ENCODE measurements at places on chromosomes 7 and 10.

DNA sequence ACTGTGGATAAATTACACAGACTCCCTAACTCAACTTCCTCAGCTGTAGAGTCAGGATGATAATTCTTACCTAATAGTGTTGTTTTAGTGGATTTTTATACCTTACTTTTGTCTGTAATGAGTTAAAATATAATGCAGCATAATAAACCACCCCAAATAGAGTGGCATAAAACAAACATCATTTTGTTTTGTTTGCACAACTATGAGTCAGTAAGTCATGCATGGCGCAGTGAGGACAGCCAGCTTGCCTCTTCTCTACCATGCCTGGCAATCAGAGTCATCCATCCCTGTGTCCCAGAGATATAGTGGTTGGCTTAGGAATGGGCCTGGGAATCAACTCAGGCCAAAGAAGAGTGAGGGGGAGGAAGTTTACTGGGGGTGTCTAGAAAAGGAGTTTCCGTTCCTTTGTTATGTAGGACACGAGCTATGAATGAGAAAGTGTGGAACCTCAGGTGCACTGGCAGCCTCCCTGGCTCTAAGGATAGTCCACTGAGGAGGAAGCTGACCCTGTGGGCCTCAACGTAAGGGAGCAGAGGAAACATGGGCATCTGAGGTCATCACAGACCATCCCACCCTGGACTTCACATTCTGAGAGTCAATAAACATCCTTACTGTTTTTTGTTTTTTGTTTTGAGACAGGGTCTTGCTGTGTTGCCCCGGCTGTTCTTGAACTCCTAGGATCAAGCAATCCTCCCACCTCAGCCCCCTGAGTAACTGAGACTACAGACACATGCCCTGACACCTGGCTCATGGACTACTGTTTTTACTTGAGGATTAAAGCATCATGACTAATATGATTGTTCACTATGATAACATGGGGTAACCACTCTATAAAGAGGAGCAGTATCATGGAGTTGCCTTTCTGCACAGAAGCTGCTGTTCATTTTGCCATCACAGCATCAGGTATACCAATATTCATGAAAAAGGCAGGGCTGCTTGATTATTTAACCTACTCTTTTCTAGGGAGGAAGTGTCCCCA lies 21.0 kb upstream of the GRB10 start:
- DNase-seq, result no peak

GRCh38 chr7:3393862-3394261 lies 92.8 kb downstream of the SDK1 start:
- no peak for DNase-seq

- DNase-seq, result peak; percentile 71
Measured at GRCh38 chr7:149790146-149790548, 16.8 kb upstream of the ZNF467 start.

DNA sequence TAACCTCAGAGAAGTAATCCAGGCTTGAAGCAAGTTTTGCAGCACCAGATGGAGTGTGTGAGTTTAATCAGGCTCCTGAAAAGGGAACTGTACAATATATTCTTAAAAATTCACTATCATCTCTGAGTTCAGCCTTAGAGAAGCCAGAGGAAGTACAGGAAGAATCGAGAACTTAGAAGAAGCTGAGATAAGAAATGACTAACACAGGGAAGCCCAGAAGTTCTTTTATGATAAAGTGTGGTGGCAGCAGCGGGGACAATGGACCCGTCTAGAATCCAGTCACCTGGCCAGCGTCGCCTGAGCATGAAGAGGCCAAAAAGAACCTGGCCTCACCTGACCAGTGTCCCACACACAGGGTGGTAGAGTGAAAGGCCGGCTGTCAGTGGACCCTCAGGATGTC lies 161.0 kb downstream of the USP6NL start:
- no peak for DNase-seq

DNA sequence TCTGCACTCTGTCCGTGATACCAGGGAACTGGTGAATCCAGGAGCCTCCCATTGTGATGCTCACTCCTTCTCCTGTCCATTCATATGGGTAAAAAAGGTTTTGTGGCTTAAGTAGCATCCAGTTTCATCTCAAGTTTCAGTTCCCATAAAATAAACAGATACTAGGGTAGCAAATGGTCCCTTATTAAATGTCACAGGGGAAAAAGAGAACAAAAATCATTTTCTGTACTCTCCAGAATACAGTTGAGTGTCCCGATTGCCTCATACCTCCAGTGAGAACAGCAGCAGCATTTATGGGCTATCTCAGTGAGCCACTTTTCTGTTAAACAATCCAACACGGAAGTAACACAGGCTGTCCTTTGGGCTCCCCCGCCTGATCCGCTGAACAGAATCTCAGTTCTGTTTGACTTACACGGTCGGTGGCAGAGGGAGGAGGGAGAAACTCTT lies 179.6 kb downstream of the CELF2 start:
- DNase-seq, result no peak

DNA sequence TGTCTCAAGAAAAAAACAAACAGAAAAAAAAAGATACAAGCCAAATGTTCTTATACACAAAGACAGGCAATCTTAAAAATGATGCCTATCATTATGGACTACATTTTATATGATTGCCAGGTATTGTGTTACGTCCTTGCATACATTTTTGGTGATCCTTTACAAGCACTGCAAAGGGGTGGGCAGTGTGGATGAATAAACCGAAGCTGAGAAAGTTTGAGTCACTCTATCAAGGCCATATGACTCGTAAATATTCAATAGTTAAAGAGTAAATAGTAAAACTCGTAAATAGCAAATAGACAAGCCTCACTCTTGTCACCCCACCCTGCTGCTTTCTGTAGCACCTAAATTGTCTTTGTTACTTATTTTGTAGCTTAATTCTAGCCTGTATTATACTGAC lies 326.2 kb downstream of the FRMD4A start:
- DNase-seq, result no peak

- no peak for DNase-seq
Measured at GRCh38 chr7:142389544-142389943, 131.7 kb upstream of the PRSS58 start.

GRCh38 chr10:3963191-3963673 lies 178.2 kb upstream of the KLF6 start:
- no peak for DNase-seq

- DNase-seq, result no peak
Measured at GRCh38 chr7:24192053-24192452, 91.9 kb upstream of the NPY start.

- DNase-seq, result no peak
Measured at GRCh38 chr7:141515941-141516340, 35.3 kb upstream of the AGK start.

DNA sequence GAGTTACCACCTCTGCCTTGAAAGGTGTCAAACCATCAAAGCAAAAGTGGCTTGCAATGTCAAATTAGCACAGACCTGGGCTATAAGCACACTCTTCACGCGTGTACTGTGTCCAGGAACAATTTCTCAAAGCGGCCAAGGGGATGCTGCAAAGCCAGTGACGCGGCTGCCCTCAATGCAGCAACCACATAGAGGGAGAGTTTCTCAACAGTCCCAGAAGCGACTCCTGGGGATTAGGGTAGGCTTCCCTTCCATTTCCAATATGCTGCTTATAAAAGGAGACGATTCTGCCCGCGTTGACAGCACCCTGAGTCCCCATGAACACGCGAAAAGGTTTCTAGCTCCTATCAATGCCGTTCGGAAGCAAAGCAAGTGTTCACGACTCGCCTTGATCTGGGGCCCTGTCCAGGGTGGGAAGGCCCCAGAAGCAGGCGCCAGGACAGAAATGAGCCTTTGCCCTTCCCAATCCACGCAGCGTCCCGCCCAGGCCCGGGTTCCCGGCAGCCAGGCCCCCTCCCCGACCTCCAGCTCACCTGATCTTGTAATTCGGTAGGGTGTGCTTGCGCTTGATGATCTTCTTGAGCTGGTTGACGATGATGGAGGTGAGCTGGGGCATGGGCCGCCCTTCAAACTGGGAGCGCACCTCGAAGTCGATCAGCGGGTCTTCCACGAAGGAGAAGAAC lies 1.3 kb downstream of the PDZD8 start:
- DNase-seq, result peak; percentile 69

DNA sequence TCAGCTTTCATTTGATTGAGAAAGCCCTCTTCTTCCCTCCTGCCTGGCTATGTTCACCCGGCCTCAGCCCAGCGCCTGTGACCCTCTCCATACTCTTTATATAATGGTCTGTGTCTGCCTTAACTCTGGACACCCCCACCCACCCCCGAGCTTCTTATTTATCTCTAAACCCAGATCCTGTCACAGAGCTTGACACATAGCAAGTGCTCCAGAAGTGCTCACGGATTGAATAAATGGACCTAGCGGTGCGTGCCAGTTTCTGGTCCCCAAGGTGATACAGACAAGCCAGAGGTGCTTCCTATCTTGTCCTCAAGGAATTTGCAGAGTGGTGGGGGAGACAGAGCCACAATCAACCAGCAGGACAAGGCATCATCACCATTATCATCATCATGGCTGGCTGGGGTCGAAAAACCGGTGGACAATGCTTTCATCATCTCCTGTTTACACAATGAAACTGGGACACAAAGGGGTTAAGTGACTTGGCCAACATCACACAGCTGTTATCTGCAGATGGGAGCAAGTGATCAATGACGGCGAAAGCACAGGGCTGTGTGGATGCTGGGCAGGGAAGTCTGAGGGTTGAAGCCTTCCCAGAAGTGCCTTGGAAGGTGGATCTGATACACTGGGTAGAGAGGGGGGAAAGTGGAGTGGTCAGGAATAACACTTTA lies 2.2 kb upstream of the LOXL4 start:
- DNase-seq, result no peak

DNA sequence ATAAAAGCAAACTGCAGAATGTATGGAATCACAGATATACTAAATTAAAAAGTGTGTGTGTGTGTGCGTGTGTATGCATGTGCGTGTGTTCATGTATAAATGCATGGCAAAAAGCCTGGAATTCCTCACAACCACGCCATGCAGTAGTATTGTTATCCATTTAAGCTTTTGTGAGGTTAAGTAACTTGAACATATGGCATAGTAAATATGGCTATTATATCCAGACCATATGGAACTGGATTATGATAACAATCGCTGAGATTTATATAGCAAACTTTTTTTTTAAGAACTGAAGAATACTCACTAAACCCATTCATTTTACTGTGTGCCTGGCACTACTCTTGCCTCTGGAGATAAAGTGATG lies 22.3 kb upstream of the NANOS1 start:
- DNase-seq, result no peak

GRCh38 chr7:16978358-16979244 lies 96.8 kb upstream of the AGR3 start:
- DNase-seq, result no peak

DNA sequence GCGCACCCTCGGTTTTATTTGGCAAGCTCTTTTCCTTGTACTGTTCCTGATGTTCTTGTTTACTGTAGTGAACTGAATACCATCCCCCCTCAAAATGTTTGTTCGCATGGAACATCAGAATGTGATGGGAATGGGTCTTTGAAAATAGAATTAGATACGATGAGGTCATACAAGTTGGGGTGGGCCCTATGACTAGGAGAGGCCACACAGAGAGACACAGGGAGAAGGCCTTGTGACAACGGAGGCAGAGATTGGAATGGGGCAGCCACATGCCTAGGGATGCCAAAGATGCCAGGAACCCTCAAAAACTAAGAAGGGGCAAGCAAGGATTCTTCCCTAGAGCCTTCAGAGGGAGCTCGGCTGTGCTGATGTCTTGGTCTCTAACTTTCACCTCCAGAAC lies 123.6 kb downstream of the FAM204A start:
- DNase-seq, result no peak

DNA sequence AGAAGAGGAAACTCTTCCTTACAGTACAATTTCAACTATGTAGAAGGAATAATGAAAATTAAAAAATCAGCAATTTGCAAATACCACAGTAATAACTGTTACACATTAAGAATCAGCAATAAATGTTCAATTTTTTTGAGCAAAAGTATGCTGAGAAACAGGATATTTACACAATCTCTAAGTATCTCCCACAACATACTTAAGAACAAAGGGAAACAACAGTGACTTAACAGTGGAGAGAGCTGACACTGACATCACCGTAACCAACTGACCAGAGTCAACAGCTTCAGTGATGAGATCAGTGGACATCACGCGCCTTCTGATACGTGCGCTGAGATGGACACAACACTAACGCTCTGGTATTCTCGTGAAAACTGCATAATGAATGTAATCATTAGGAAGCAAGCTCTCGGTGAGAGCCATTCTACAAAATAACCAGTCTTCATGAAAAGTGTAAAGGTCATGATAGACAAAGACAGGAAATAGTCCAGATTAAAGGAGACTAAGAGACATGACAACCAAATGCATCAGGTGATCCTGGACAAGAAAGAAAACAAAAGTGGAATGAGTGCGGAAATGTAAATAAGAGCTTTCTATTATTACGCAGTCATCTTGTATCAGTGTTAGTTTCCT lies 82.6 kb downstream of the PIP4K2A start:
- no peak for DNase-seq

DNA sequence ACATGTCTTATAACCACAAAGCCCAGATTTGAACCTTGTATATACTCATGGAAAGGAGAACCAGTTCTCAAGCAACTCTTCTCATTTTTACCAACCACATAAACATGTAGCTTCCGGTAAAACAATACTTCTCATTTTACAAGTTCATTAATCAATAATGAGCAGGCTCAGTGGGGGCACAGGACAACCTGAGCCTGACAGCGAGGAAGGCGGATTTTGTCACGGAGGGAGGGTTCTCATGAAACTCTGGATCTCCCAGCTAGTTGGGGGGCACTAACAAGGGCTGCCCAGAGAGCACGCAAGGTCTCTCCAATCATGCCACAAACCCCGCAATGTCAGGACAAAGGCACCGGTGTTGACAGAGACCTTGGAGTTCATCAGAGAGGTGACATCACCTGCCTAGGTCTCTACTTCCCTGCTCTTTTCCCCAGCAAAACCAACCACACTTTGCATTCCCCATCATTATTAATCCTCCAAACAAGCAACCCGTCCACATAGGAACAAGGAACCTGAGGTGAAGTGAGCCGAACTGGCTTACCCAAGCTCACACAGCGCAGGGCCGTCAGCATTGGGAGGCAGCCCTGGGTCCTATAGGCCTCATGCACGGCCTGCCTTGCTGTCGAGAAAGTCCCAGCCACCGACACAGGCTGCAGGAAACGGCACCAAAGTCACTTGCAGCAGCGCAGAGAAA lies 192.1 kb upstream of the KLF14 start:
- peak; percentile 82 for DNase-seq

GRCh38 chr10:43287056-43288007 lies 20.5 kb upstream of the RASGEF1A start:
- DNase-seq, result peak; percentile 85

DNA sequence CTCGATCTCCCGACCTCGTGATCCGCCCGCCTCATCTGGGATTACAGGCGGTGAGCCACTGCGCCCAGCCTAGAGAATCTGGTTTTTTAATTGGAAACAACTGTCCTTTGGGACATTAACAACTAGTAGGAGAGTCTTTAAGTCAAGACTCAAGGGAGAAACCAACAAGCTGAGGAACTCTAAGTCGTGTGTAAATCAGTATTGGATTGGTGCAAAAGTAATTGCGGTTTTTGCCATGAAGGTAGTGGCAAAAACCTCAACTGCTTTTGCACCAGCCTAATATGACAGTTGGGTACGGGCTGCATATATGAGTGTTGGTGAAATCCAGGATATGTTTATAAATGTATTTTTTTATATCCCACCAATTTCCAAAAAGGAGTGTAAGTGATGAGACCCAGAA lies 113.9 kb upstream of the PLXNA4 start:
- DNase-seq, result no peak

Measured in activated effector memory CD4-positive, alpha-beta T cell treated with anti-CD3 and anti-CD28 coated beads, Interleukin-2, amount 50 U/mL, for 16 hours (primary cell).